NCI-H1417 (cell line): ENCODE measurements at places on chromosomes 5 and 9.

DNA sequence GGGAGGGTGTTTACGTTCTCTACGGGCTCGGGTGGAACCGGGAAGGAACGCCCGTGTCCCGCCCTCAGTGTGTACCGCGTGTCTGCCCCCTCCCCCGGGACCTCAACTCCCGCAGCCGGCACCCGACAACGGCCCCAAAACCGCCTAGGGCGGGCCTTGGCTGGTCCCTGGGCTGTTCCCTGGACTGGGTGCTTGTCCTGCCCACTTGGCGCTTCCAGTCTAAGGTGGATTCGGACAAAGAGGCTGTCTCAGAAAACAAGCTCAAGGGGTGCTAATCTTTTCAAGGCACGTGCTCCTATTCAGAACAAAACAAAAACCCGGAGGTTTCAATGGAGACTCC is 379 bp upstream of the CLK4 start:
- DNase-seq, result no peak

GRCh38 chr5:10875201-10875768 is 114.3 kb upstream of the DAP start:
- DNase-seq, result no peak

- no peak for DNase-seq
These were observed 41.2 kb downstream of the SLC46A2 start for GRCh38 chr9:112849363-112849922.

GRCh38 chr5:136242611-136243010 is 49.6 kb upstream of the SMIM32 start:
- no peak for DNase-seq

DNA sequence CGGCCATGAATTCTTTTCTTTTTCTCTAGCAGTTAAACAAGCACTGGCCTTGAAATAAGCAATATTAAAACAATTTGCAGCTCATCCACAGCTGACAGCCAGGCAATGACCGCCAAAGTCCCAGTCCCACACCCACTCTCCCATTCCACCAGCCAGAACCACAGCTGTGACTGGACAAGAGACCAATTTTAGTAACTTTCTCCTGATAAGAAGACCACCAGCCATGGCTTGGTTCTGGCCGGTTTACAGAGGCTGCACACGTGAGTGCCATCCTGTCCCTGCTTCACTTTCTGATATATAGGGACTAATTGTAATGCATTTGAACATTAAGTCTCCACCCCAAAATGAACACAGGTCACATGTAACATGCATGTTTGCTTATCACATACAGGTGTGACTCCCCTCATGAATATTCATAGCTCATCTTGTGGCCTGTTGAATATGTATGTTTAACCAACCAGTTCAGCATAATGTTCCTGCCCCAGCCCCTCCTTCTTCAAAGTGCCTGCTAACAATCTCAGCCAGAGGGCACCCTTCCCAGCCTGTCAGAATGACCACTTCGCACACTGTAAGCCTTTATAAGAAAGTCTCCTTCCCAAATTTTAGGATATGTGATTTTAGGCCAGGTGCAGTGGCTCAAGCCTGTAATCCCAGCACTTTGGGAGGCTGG is 23.9 kb upstream of the FANCC start:
- DNase-seq, result no peak

- no peak for DNase-seq
These were observed 4.8 kb upstream of the NOTCH1 start for GRCh38 chr9:136550439-136551289.

- DNase-seq, result no peak
These were observed 133.4 kb upstream of the SHB start for GRCh38 chr9:38202336-38202938.

- peak; percentile 79 for DNase-seq
These were observed 593 bp downstream of the BRD3OS start for GRCh38 chr9:134025606-134026541.

DNA sequence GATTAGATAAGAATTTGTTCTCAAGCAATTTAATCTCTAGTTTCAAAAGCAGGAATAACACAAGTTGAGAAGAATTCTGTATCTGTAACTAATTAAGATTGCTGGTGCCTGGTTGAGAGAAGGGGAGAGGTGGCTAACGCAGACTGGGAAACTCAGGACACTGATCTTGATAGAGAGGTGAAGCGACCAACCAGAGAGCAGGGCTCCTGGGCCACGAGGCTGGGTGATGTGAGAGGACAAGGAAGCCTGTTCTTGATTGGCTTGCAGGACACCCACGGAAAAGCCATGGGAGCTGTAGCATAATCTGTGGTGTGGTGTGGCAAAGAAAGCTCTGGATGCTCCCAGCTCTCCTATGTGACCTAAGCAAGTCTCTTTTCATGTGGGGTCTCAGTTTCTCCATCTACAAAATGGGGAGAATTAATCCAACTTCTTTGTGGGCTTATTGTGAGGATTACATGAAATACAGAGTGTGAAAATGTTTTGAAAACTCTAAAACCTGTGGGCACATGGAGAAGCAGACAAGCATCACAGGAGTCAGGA is 594.1 kb upstream of the BRINP1 start:
- no peak for DNase-seq

DNA sequence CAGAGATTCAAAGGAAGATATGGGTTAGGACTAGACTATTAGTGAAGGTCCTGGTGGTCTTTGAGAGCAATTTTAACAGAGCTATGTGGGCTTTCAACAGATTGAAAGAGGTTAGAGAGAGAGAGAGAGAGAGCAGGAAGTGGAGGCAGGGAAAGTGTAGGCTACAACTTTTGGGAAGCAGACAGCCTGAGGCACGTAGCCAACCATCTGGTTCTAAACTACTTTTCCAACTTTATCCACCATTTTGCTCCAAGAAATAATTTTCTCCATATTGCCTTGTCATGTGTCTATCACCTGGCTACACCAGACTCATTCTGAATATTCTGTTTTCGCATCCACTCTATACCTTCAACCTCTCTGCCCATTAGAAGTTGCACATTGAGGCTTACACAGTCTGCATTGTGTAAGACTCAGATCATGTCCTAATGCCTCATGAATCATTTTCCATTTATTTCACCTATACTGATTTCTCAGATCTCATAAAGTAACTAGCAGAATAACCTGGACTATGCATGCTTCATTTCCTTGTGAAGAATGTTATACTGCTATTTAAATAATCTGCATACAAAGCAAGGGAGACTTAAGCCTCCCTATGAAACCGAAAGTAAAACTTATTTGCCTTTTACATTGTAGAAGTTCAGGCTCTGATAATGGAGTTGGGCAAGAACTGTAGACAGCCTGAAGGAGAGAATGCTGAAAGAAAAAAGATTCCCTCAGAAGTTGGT is 235.6 kb downstream of the ELAVL2 start:
- no peak for DNase-seq

DNA sequence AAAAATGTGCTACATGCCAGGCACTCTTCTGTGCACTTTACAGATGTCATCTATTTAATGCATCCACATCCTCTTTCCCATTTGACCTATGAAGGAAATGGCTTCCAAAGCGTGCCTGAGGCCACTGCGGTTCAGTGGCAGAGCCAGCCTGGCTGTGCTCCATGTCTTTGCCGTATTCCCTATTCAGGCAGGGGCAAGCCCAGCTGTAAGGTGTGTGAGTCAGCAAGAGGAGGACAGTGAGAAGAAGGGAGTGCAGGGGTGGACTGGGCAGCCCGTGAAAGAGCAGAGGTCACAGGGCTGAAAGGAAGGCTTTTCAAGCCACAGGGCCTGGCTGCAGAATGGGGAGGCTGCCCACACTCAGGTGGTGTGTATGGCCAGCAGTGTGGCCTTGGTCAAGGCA is 91.7 kb downstream of the HRH2 start:
- DNase-seq, result no peak

DNA sequence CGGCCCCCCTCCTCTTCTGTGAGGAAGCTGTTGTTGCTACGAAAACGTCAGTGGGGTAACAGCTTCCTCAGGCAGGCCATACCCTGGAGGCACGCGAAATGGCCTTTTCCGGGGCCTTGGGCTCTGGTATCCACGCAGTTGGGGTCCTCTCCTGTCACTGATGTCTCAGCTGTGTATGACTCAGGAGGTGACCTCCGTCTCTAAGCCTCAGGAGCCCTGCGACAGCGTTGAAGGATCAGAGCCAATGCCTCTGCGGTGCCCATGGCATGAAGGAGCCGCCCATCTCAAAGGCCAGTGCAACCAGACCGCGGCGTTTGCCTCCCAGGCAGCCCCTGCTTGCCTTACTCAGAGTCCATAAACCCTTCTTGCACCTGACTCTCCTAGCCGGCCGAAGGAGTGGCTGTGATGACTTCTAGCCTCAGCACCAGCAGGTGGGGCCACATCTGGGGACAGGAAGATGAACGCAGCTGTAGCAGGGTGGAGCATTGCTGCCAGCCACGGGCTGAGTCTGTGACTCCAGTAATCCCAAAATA is 1.0 kb upstream of the MXD3 start:
- DNase-seq, result peak; percentile 61

GRCh38 chr9:1400983-1401382 is 350.8 kb downstream of the DMRT2 start:
- DNase-seq, result no peak

- no peak for DNase-seq
These were observed 18.2 kb upstream of the CCNH start for GRCh38 chr5:87430863-87431457.

GRCh38 chr9:73869264-73869663 is 627.9 kb upstream of the RORB start:
- peak; percentile 93 for DNase-seq
